ENCODE measurements at places on chromosomes 5 and 9.

- DNase-seq: no peak
Measured at GRCh38 chr5:35285435-35285834, 55.1 kb upstream of the PRLR start.

DNA sequence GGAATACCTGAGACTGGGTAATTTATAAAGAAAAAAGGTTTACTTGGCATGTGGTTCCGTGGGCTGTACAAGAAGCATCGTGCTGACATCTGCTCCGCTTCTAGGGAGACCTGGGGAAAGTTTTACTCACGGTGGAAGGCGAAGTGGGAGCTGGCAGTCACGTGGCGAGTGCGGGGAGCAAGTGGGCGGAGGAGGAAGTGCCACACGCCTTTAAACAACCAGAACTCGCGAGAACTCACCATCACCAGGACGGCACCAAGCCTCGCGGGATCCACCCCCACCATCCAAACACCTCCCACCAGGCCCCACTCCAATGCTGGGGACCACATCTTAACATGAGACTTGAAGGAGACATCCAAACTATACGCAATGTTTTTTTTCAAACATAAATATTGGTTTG lies 406.2 kb upstream of the IRX4 start:
- DNase-seq: no peak

DNA sequence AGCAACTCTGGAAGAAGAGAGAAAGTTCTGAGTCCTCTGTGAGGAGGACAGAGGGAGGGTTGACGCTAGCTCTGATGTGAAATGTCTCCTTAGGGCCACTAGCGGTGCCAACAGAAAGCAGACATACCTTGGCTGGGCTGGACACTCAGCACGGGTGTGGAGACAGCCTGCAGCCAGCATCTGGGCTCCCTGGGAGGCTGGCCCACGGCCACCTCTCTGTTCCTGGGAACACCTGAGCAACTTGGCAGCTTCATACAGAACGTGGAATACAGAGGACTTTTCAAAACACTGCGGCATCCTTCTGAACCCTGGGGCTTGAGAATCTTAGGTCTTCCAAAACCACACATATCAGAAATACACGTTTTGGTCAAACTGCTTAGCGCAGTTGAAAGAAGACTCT lies 269.1 kb downstream of the FSTL4 start:
- DNase-seq: no peak

- no peak for DNase-seq
Measured at GRCh38 chr9:119114681-119115080, 254.6 kb downstream of the BRINP1 start.

DNA sequence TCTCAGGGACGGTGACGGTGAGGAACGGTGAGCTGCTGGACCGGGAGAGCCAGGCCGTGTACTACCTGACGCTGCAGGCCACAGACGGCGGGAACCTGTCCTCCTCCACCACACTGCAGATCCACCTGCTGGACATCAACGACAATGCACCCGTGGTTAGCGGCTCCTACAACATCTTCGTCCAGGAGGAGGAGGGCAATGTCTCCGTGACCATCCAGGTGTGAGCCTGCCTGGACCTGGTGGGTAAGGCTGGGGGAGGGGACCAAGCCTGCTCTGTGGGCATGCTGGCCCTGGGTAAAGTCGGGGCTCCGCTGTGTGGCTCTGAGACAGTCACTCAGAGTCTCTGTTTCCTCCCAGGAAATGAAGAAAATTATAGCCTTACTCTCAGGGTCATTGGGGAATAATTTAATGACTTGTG lies 29.3 kb downstream of the CDHR2 start:
- no peak for DNase-seq

- no peak for DNase-seq
Measured at GRCh38 chr5:113760486-113760885, 247.0 kb downstream of the YTHDC2 start.

- no peak for DNase-seq
Measured at GRCh38 chr5:107487056-107487542, 183.6 kb downstream of the EFNA5 start.

DNA sequence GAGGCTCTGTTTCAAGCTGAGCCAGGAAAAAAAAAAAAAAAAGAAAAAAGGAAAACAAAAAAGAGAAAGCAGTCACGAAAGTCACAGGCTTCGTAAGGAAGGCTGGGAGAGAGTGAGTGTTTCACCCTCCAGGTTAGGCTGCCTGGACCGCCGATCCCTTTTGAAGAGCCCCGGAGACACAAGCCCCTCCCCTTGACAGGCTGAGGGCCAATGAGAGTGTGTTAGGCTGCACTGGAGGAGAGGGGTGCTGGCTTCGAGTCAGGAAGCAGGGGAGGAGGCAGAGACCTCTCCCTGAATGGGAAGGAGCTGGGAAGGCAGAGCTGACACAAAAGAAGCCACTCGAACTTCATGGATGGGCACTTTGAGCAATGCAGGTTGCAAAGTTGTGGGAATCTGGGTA lies at the start of gene NMUR2:
Gene NMUR2 (minus strand): TSS at position 135 of the 400 bp plus-strand sequence. CDS start 166 bp downstream, outside the sequence.
- no peak for DNase-seq

GRCh38 chr5:152499814-152500535 lies 94.9 kb upstream of the NMUR2 start:
- no peak for DNase-seq

DNA sequence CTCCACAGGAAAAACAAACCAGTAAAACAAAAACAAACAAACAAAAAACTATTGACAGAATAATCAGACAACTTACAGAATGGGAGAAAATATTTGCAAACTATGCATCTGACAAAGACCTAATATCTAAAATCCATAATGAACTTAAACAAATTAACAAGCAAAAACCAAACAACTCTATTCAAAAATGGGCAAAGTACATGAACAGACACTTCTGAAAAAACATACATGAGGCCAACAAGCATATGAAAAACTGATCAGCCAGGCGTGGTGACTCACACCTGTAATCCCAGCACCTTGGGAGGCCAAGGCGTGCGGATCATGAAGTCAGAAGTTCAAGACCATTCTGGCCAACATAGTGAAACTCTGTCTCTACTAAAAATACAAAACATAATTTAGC lies 60.1 kb downstream of the KCNV2 start:
- DNase-seq: no peak

GRCh38 chr9:133443248-133443647 lies 16.5 kb upstream of the CACFD1 start:
- DNase-seq: no peak

- DNase-seq: no peak
Measured at GRCh38 chr5:180323941-180324600, 29.1 kb downstream of the GFPT2 start.

GRCh38 chr9:90287567-90288274 lies 354.9 kb downstream of the DIRAS2 start:
- no peak for DNase-seq

DNA sequence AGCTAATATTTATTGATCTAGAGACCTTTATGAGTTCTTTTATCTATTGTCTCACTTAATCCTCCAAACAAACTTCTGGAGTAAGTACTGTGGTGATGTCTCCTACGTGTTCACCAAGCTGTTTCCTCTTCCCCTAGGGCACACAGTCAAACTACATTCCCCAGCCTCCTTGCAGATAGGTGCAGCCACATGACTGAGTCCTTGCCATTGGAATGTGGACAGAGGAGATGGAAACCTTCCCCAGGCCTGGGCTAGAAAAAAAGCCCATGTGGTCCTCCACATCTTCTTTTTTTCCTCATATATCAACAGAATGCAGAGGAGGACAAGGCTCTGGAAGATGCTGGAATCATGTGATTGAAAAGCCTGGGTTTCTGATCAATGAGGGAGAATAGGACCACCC lies 88.0 kb downstream of the ANKRD55 start:
- DNase-seq: no peak

- DNase-seq: no peak
Measured at GRCh38 chr5:35785601-35786085, 71.0 kb upstream of the IL7R start.

GRCh38 chr5:143398451-143399237 lies 4.8 kb downstream of the NR3C1 start:
- no peak for DNase-seq

Data from NCI-H1417 treated with DMSO at 0.1 percent for 48 hours (cell line).